ENCODE measurements at places on chromosomes 5 and 9.

DNA sequence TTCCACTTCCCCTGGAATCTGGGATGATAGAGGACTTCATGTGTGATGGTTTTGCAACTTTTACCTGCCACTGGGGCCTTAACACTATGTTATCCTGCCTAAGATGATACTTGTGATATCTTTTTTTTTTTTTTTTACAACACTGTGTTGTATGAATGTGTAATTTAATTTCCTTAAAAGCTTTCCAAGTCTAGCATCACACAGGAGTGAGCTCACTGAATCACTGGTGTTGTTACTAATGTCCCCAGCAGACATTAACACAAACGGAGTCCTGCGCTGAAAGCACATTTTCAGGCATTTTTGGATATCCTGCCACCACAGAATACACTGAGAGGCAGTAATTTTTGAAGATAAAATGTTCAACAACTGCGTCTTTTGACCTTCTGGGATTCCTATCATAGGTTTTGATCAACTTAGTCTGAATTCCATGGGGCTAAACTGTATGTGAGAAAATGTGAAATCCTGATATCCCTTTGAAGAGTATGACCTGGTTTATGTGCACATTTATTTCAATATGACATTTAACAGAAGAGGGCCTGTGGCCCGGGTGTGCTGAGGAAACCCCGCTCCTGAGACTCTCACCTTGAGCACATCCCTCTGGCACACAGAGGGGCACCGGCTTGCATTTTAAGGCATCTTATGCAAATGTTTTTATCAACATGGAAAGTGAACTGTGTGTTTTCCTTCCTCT is 118.0 kb downstream of the FSTL4 start:
- DNase-seq = no peak

DNA sequence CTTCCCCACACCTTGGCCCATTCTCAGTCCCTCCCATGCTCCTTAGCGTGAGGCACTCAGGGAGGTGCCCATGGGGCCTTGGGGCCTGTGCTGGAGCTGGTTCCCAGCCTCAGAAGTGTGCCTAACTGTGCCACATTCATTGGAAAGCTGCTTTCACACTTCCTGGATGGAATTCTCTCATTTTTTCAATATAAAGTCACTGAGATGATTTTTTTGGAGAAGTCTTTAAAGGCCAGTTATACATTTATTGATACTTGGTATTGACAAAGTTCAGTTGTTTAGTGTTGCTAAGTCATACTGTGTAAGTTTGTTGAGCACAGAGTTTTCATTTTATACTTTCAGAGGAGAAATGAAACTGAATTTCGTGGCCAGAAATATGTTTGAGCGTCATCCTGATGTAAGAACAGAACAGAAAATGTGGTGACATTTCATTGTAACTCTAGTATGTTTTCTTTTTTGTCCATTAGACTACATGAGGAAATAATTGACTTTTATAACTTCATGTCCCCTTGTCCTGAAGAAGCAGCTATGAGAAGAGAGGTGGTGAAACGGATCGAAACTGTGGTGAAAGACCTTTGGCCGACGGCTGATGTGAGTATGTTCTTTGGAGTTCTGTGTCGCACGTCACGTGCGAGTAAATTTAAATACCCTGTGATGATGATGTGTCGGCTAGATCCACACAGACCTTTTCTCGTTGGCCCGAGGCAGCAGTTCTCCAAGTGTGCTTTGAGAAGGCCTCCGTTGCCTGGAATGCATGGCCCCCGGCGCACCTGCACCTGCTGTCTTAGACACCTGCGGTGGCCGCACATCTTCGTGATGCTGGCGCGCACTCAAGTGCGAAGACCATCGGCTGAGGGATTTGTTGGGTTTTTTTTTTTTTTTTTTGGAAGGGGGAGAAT is 24.1 kb downstream of the TENT4A start:
- no peak for DNase-seq

DNA sequence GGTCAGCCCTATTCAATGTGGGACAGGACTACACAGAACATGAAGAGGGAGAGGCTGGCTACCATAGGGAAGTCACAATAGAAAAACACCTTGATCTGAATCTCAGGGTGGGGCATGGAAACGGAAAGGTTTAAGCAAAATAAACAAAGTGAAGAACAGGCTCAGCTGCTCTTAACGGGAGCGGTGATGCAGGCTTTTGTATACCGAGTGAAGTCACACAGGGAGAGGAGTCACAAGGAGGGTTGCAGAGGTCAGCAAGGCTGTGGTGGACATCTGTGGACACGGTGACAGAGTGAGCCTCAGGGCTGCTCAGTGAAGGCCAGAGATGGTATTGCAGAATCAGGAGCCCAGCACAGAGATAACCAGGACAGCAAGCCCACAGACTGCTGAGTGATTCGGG is 30.6 kb upstream of the SEMA4D start:
- DNase-seq = no peak

- DNase-seq = peak; percentile 69
These were observed 130.3 kb downstream of the PAX5 start for GRCh38 chr9:36903541-36904435.

GRCh38 chr5:76947082-76947503 is 5.8 kb upstream of the CRHBP start:
- DNase-seq = no peak

DNA sequence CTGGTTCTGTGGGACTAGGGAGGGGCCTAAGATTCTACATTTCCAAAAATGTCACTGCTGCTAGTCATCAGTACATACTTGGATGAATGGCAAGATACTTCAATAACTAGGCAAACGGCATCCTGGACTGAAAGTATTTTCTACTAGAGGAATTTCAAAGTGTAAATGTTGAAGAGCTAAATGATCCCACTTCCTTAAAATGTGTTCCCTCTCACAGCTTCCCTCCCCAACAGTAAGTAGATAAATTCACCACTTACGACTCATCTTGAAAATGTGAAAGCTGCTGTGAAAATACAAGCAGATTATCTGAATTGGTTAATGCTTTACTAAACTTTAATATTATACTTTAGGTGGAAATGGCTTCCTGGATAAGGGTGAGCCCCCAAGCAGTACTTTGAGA is 1571.5 kb upstream of the WWC1 start:
- DNase-seq = no peak

GRCh38 chr5:108101821-108102220 is 280.1 kb downstream of the FBXL17 start:
- DNase-seq = no peak

DNA sequence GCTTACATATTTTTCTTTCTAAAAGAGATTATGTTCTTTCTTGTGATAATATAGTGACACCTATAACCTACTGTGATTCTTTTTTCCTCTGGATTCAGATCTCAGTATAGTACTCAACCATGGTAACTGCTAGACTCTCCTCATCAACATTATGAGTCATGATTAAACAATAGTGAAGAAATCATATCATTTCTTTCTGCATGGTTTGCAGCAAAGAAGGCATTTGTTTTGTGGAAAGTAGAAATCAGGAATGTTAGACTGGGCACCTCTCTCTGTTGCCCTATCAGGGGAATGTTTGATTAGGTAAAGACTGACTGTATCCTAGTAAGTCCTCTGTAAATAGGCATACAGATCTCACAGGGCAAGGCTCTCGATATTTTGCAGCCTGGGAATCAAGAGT is 25.6 kb upstream of the SMC2 start:
- DNase-seq = no peak

DNA sequence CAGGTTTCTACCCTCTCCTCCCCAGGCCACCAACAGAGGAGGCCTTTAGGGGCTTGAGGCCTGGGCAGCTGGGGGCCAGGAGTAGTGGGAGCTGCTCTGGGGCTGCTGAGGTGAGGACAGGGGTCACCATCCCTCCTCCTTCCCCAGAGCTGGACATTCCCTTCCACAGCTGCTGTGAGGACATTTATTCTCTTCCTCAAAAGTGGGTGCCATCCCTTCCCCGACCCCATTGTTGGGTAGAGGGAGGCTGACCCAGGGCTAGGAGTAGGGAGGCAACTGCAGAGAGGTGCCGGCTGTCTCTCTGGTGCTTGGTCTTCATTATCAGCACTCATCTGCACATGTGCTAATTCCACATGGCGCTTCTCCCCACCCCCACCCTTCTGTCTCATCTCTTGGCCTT is 113.9 kb upstream of the FBXL7 start:
- DNase-seq = no peak

- no peak for DNase-seq
These were observed 96.2 kb upstream of the PPP1R2B start for GRCh38 chr5:156753846-156754245.

- no peak for DNase-seq
These were observed 875 bp downstream of the ACO1 start for GRCh38 chr9:32385152-32385884.

DNA sequence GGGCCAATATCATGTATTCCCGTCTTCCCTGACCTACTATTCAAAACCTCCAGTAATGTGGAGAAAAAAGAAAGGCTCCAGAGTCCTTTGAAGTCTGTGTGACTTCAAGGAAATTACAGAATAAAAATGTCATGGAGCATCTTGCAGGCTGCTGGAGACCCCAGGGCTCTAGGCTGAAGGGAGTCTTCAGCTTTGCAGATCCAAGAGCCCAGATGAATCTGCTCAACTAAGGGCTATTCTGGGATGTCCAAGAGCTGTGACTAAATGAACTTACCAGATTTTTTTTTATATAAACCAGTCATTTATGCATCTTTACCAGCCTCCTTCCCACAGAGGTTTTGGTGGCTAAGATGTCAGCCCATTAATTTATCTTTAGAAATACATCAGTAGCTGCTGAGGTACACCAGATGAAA is 167.3 kb downstream of the MUSK start:
- no peak for DNase-seq

DNA sequence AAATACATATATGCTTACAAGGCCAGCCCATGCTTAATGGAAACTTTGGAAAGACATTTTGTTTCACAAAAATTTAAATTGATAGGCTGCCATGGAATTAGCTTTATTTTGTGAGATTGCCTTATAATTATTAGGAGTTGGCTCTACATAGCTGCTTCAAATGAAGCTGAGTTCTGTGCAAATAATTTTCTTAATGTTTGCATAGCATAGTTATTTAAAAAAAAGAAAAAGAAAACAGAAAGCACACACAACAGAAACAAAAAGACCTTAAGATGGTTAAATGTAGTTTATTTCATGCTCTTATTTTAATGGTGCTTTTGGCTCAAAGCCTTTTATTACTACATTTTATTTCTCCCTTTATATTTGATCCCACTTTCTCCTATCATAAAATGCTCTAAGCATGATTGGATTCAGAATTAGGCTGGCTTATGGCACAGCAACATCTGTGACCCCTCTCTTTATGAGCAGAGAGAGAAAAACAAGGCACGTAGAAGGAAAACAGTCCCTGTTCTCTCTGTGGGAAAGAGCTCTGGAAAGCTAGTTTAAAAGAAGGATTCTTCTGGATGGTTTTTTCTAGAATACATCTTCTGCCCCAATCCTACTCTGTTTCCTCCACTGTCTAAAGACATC is 530.5 kb downstream of the NTRK2 start:
- no peak for DNase-seq

GRCh38 chr5:58094031-58094430 is 365.9 kb downstream of the PLK2 start:
- DNase-seq = no peak

DNA sequence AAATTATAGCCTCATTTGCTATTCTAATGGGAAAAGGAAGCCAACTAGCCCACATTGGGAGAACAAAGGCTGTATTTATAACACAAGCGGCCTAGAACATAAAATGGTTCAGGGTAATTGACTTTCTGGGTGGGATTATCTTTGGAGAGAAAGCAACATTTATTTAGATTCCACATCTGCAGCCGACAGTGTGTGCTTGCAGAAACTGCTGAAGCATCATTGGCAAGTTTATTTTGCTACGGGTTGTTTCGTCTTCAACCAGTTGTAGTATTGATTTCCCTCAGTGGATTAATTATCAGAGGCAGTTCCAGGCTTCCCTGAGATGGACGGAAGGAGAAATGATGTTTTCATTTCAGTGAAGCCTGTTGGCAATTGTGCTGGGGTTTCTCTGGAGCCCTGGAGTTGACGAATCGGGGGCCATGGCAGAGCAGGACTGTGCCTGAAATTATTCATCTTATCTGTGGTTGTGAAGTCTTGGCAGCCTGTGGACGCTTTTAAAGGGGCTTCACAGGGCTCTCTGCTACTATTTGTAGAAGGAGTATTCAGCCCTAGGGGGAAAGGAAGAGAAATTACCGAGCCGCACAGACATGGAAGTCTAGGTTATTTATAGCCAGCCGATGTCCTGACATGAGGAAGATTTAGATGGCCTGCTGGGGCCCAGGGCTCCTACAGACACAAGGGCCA is 290.6 kb upstream of the IRX4 start:
- DNase-seq = no peak

DNA sequence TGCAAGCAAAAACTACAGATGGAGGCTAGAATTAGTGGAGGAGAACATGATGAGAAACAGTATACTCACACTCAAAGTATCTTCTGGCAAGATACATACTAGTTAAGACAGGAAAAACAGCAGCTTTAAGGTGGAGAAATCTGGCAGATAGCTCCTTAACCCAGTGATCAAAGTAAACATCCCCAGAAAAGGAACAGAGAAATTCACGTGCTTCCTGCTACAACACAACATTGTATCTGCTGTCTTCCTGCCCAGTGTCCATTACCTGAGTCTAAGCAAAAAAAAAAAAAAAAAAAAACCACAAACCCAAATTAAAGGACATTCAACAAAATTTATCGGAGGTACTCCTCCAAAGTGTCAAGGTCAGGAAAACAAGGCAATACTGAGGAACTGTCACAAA is 38.4 kb downstream of the ROR2 start:
- DNase-seq = no peak

GRCh38 chr9:84600739-84601138 is 68.8 kb upstream of the NTRK2 start:
- DNase-seq = no peak

DNA sequence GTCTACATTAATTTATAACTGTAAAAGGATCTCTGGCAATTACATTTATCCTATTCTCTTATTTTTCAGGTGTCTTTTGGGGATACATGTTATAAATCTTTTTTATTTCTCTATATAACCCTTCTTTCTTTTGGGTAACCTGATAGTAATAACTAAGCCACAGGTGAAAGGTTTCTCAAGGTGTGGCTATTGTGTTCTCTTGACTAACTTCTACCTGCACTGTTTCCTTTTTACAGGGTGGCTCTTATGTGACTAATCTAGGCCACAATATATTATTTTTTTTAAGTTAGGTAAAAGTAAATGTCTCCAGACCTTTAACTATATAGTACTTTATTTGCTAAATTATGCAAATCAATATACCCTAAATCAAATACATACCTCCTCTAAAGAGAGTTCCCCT is 193.2 kb downstream of the EFNA5 start:
- DNase-seq = no peak

DNA sequence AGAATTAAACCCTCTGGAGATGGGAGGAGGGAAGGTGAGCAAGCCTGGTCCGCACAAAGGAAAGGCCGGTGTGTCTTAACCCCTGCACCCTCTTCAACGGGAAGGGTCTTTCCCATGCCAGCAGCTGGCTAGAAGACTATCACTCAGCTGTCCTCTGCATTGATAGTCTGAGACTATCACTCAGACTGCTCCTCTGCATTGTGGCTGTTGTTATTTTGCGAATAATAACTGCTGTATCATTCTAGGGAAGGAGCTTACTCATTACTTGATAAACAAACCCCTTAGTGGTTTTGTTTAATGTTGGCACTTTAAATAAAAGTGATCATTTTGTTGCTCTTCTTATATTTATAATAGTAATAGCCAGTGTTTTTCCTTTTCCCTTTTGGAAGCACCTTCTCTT is 8.1 kb downstream of the TRIP13 start:
- no peak for DNase-seq

- no peak for DNase-seq
These were observed 378.2 kb upstream of the GRAMD2B start for GRCh38 chr5:126044931-126045565.

Measured in stimulated activated CD8-positive, alpha-beta memory T cell treated with anti-CD3 and anti-CD28 coated beads, Interleukin-15, amount 100 ng/mL, for 48 hours (primary cell).